ENCODE measurements at places on chromosomes 11 and 22.

- DNase-seq: no peak
These were observed 65.2 kb downstream of the WNT7B start for GRCh38 chr22:45911601-45912271.

DNA sequence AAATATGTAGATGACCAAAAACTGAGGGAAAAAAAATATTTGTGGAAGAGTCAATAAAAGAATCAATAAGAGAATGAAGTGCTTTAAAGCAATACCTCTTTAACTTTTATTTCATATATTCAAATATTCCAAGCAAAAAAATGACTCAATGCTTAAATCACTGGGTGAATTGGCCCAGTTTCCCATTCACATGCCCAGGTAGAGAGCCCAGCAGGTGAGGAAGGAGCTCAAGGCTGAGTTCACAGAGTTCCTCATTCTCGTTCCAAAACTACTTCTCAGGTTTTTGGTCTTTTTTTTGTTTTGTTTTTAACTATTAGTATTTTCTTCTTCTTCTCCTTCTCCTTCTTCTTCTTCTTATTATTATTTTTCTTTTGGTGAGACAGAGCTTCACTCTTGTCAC is 30.2 kb downstream of the SLC1A2 start:
- no peak for DNase-seq

GRCh38 chr11:103880968-103881367 is 155.5 kb upstream of the DDI1 start:
- no peak for DNase-seq

DNA sequence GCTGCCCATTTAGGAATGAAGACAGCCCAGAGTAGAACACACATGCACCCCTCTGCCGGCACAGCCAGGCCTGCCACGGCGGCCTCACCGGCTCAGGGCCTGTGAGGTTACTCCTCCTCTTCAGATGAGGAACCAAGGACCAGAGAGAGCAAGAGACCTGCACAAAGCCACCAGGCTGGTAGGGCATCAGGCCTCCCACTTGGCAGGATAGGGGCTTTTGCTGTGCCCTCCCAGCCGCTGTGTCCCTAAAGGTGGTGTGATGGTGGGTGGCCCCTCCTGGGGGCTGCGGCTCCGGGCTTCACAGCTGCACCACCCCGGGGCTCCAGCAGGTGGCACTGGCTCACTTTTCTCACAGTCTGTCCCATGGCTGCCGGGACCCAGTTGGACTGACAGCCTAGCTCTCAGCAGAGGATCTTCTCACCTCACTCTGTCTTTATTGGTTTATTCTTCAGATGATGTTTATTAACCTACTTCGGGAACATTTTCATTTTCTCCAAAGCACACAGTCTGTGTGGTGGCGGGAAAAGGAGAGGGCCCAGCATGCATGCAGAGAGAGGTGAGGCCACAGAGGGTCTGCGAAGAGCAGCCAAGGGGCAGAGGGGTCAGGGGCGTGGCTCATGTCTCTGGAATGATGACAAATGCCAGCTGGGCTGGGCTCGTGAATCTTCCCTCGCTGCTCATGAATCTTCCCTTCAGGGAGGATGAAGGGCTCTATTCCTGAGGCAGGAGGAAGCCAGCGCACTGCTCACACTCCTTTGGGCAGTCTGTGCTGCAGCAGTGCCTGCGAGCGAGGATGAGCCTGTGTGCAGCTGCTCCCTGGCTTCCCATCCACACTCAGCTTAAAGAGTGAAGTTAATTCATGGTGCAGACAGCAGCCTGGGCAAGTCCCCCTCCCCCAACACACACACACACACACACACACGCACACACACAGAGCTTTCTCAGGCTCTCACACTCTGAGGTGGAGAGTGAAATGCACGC is 101.1 kb upstream of the PITPNB start:
- peak; percentile 68 for DNase-seq

DNA sequence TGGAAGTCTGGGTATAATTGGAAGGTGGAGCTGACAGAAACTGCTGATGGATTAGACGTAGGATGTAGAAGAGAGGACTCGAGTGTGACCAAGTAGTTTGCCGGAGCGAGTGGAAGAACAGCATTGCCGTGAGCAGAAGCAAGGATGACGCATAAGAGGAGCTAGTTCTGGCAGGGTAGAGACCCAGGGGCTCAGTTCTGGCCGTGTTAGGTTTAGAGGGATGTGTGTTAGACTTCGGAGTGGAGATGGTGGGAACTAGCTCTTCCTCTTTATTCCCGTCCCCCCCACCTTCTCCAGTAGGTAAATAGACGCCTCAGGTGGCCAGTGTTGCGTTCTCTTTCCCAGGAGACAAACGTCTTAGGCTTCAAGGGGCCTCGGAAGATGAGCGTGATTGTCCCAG is 19.1 kb downstream of the TUB start:
- no peak for DNase-seq

- no peak for DNase-seq
These were observed 41.8 kb downstream of the SLN start for GRCh38 chr11:107669893-107670601.

DNA sequence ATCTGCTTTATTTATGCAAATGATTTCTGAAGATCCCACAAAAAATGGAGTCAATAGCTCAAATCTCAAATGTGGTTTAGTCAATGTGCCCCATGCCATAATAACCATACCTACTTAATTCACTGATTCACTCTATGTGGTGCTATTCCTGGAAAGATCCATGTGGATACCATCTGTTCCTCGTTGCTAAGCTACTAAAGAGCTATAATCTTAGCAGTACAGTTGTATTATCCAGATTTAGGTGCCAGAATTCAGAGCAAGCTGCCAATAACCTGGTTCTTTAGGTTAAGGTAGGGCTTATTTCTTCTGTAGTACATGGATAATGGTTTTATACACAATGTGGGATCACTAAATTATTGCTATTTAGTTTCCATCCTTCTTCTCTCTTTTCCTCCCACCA is 974.7 kb upstream of the CCDC90B start:
- DNase-seq: no peak

GRCh38 chr22:22663861-22664800 is 19.7 kb downstream of the GGTLC2 start:
- no peak for DNase-seq

DNA sequence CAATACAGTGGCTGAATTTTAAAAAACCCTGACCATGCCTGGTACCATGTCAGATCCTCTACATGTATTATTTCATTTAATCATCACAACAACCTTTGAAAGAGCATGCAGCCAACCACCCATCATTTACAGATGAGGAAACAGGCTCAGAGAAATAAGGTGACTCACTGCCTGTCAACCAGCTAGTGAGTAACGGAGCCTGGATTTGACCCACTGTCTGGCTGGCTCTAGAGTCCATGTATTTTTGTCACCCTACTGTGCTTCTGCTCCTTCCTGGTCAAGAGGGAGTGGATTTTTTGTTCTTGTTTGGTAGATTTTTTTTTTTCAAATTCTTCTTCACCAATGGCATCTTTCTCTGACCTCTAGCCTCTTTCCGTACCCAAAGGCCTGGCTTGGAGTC is 77.4 kb downstream of the CWC15 start:
- DNase-seq: no peak

GRCh38 chr11:89436071-89436470 is 55.1 kb downstream of the NOX4 start:
- DNase-seq: no peak

- DNase-seq: no peak
These were observed 56.1 kb upstream of the GNAZ start for GRCh38 chr22:23014250-23014649.

DNA sequence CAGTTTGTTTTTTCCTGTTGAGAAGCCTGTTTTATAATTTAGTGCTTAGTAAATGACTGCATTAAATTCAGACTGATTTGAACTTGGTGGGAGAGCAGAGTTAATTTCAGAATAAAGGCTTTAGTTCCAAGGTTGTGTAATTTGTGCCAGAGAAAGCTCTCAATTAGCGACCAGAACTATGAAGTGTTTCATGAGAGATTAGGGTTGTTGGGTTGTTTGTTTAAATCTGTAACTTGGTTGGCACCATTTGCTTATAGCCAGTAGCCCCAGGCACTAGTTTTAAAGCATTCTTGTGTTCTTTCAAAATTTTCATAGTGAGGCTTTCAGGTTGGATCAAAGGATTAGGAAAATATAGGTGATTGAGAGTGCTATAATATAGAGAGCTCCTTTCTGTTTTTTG is 25.5 kb downstream of the UVRAG start:
- DNase-seq: no peak

GRCh38 chr11:58179648-58180047 is 9.2 kb upstream of the OR9Q2 start:
- DNase-seq: no peak

GRCh38 chr11:35839368-35840161 is 104.3 kb upstream of the LDLRAD3 start:
- DNase-seq: no peak

- no peak for DNase-seq
These were observed 209.8 kb upstream of the RAG2 start for GRCh38 chr11:36807871-36808270.

- DNase-seq: no peak
These were observed 640.6 kb downstream of the TBC1D22A start for GRCh38 chr22:47402876-47403525.

- DNase-seq: no peak
These were observed 450.4 kb downstream of the MIAT start for GRCh38 chr22:27107824-27108223.

GRCh38 chr22:21632237-21632895 is at the start of gene CCDC116:
Gene CCDC116, plus strand, starts transcription at chr22:21632760. Its CDS starts 422 bp downstream, at chr22:21633182.
- DNase-seq: peak; percentile 54

DNA sequence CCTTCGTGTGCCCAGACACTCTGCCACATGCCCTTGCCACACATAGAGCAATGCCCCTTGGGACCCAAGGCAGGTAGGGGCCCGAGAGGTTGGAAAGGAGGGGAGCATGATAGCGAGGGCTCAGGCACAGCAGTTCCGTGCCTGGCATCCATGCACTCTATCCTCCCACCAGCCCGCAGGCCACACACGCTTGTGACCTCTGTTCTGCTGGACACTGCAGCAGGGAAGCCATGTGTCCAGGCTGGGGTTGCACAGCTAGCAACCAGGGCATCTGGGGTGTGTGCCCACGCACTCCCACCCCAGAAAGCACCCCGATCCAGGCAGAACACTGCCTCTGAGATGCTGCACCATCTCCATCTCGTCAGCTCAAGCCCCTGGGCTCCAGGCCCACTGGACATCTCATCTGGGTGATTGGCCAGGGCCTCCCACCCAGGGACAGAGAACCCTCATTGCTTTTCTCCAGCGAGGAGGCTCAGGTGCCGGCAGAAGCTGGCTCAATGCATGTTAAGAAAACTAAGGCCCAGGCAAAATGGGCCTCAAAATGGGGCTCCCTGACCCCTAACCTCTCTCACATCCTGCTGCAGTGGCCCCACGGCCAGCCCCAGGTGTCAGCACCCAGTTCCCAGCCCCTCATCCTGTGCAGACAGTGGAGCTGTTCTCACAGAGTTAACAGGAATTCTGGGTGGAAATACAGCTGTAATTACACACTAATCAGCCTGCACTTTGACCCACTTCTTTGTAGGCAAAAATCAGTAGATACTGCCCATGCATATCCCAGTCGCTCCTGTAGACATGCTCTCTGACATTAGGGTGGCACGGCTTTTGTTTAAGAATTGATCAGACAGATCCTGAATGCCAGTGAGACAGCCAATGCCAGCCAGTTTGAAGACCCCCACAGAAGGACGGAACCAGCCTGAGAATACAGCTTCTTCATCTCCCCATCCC is 173.9 kb upstream of the B3GAT1 start:
- no peak for DNase-seq

DNA sequence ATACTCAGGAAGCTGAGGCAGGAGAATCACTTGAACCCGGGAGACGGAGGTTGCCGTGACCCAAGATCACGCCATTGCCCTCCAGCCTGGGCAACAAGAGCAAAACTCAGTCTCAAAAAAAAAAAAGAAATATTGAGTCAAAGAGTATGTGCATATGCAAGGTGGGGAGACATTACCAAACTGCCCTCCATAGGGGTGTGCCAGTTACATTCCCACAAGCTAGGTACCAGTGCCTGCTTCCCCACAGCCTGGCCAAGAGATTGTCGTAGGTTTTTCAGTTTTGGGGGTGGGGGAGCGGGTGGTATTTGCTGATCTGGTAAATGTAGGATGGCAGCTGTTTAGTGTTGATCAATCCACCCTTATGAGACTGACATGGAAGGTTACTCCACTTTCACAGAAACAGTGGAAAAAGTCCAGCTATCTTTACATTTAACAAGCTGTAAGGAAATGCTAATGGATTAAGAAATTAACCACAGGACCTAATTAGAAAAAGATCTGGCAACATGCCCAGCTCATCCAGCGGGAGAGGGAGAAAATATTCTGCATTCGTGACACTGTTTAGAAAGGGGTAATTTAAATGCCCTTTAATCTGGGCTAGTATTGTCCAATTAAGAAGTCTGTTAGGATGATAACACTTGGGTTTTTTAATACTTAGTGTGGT is 89.4 kb downstream of the PACS1 start:
- DNase-seq: no peak

- DNase-seq: no peak
These were observed 3.9 kb downstream of the DERL3 start for GRCh38 chr22:23834793-23835483.

DNA sequence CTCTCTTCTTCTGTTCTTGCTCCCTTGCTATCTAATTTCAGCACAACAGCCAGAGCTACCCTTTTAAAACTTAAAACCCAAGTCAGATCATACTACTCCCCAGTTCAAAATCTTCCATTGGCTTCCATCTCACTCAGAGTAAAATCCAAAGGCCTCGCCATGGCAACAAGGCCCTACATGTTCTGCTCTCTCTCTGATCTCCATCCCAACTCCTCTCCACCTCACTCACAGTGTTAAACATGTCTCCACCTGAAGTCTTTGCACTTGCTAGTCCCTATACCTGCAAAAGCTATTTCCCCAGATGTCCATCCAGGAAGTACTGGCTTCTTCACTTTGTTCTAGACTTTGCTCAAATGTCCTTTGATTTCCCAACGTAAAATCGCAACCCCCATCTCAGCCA is 3.0 kb upstream of the GRAP2 start:
- no peak for DNase-seq

DNA sequence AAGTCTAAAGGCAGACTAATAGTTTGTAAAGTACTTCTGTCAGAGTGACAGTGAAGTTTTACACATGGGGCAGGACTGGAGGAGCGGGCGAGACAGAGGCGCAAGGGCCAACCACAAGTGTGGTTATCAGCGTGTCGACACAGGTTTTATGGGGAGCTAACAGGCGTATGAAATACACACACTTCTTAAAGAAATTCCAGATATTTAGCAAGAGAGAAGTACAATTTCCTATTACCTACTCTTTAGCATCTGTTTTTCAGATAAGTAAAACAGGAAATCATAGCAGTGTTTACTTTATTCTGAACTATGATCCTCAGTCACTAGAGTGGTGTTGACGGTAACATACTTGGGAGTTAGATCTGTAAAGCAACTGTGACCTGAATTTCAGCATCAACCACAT is 22.5 kb downstream of the VSIG10L2 start:
- no peak for DNase-seq
